ENCODE measurements at places on chromosomes 4 and X. TPM values are rescaled to one million over a fixed set of nuclear protein-coding genes. Genes with fewer than 3 reads are reported as not detected.

The CT45A10 gene
- not detected for total RNA-seq

The TMEM154 gene
- total RNA-seq = 13.2 TPM

The PRSS12 gene
- 4.1 TPM for total RNA-seq

The PPP2R3B gene
- 39.3 TPM for total RNA-seq

The PWWP3B gene
- total RNA-seq = 3.1 TPM

The GALNTL6 gene
- 0.67 TPM for total RNA-seq

The HMX1 gene
- not detected for total RNA-seq

DNA sequence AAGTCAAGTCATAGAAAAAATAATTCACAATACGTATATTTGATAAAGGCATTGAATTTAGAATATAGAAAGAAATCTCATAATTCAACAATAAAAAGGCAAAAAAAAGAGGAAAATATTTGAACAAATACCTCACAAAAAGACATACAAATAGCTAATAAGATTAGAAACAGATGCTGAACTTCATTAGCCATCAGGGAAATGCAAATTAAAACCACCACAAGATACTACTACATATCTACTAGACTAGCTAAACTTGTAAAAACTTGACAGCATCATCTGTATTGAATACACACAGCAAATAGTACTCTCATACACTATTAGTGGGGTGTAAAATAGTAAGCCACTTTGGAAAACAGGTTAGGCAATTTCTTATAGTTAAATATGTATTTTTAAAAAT lies 128.7 kb upstream of the TLL1 start:
- no peaks in the 10 kb centered on the region for H3K27me3 ChIP-seq
- no peaks in the 10 kb centered on the region for H3K4me1 ChIP-seq
- H3K27ac ChIP-seq = no peak overlapping the region

DNA sequence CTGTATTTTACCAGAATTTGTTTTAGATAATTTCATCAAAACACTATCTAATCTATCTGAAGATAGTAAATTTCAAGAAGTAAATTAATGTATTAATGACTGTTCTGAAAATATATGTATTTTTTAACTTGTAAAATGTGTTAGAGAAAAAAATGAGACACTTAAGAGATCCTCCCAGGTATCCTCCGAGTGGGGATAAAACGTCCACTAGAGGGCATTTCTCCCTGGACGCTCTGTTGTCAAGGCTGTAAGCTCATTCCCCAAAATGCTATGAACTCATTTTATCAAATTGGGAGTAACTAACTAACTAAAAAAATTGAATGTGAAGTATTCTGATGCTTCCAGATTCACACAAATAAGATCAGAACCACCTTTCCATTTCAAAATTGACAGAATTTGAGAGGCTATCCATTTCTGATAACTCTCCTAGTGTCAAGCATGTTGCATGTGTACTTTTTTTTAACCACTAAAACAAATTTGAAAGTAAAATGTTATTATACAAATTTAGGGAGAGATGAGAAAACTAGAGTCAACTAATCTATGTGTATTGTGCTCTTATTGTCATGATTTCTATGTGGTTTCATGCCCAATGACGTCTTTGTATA lies 337.3 kb upstream of the HS3ST1 start:
- H3K27ac ChIP-seq = no peak overlapping the region
- peak; percentile 21 for DNase-seq
- H3K27me3 ChIP-seq = no peaks in the 10 kb centered on the region

The NPNT gene
- total RNA-seq = 3.1 TPM

DNA sequence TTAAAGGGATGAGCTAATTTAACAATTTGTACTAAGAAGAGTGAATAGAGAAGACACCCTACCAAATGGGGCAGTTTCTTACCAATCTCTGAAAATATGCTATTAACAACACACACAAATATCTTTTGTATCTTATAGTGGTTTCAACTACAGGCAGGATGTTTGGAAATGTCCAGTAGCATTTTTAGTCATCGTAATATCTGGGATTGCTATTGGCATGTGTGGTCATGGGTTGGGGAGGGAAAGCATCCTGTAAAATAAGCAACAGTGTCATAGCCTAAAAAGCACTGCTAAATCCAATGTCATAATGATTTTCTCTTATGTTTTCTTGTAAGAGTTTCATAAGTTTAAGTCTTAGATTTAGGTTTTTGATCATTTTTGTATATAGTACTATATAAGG lies 29.3 kb upstream of the ABCG2 start:
- DNase-seq = no peak
- H3K4me3 ChIP-seq = no peak overlapping the region
- H3K4me1 ChIP-seq = no peaks in the 10 kb centered on the region
- H3K36me3 ChIP-seq = no peaks in the 10 kb centered on the region

DNA sequence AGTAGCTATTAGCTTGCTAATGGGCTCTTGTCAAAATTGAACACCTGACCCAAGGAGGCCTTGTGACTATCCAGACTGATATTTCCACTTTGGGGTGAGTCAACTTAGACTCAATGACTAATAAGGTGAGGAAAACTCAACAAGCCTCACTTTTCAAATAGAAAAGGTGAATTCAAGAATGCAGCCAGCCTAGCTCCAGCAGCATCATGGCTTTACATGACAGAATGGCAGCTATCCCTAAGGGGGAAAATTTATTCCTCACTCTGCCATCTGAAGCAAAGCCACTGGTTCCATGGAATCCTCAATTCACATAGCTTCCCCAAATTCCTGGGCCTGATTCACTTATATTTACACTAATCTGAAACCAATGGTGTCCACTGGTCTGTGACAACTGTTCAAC lies 29.1 kb upstream of the RAB9B start:
- H3K36me3 ChIP-seq = no peaks in the 10 kb centered on the region
- no peaks in the 10 kb centered on the region for H3K27me3 ChIP-seq
- no peak overlapping the region for H3K27ac ChIP-seq

The ETDA gene
- total RNA-seq = not detected

The GPR34 gene
- not detected for total RNA-seq

DNA sequence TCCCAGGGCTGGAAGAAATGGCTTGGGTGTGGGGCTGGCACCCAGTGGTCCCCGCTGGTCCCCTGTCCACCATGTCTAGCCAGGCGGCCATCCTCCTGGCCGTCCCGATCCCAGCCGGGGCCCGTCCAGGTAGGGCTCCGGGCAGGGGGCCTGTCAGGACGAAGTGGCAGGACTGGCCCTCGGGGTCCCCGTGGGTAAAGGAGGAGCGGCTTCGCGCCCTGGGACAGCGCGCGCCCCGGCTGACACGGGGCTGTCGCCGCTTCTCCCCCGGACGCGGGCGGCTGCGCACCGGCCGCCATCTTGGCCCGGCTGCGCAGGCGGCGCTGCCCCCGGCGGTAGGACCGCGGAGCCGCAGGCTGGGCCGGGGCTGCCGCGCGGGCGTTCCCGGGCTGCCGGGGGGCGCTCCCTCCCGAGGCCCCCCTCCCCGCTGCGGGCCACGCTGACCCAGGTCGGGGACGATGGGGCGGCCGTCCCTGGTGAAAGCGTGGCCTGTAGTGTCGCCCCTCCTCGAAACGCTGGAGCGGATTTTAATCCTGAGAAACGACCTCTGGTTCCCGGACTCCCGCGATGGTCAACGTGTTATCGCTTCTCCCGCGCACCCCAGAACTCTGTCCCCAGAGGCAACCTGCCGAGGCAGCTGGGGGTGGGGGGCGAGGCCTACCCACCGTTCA lies 60.4 kb upstream of the BCOR start:
- peaks cover 5% of the 10 kb centered on the region for H3K4me1 ChIP-seq
- DNase-seq = no peak

DNA sequence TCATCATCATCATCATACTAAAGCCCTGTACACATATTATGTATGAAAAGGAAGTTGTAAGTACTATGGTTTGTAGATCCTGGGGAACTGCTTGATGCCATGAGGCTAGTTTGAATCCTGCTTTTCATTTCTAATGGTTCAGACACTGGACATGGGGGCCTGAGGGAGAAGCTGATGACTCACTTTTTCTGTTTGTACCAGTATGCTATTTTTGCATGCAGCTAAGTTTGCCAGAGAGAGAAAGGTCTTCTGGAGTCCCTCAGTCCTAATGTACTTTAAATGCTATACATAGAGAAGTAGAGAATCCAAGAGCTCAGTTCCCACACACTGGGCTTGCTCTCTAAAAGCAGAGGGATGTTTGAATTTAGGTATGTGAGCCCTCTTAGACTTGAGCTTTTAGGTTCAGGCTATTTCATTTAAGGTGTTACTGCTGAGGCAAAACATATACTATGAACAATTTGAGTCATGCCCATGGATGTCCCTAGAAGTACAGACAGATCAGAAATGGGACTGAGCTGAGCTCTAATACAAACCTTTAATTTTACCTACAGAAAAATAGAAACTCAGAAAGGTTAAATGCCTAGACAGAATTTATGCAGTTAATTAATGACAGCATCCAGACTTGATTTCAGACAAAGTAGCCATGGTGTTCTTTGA lies 17.6 kb upstream of the HS3ST1 start:
- no peaks in the 10 kb centered on the region for H3K36me3 ChIP-seq
- peak; percentile 44 for DNase-seq
- no peak overlapping the region for H3K4me3 ChIP-seq
- no peaks in the 10 kb centered on the region for H3K4me1 ChIP-seq
- H3K27me3 ChIP-seq = no peaks in the 10 kb centered on the region

- DNase-seq = peak; percentile 14
- no peaks in the 10 kb centered on the region for H3K4me1 ChIP-seq
- H3K27ac ChIP-seq = no peak overlapping the region
- H3K4me3 ChIP-seq = no peak overlapping the region
Measured at GRCh38 chrX:2627272-2627867, 63.7 kb upstream of the CD99 start.

The MAGED4 gene
- total RNA-seq = 96.3 TPM

The SHOX gene
- not detected for total RNA-seq

The SPANXA1 gene
- total RNA-seq = not detected

The SSX2B gene
- total RNA-seq = not detected

The PDE5A gene
- 2.2 TPM for total RNA-seq

DNA sequence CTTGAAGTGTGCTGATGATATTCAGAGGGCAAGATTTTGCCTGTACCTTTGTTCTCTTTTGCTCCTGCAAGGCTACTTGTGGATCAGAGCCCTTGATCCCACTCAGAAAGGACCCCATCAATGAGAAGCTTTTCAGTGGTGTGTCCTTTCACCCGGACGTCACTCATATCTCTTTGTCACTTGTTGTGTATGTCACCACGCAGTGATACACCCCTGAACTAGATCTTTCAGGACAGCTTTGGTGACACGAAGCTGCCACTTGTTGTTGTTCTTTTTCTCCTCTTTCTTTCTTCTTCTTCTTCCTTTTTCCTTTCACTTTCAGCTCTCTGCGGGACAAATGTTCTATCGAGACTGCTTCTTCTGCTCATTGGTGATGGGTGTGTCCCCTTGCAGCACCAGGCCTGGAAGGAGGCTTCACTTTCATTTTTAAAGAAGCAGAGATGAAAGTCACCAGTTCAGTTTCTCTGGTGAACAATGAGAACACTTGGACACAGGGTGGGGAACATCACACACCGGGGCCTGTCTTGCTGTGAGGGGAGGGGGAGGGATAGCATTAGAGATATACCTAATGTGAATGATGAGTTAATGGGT lies 83.6 kb downstream of the NBDY start:
- H3K27ac ChIP-seq = no peak overlapping the region
- no peaks in the 10 kb centered on the region for H3K27me3 ChIP-seq
- H3K4me1 ChIP-seq = no peaks in the 10 kb centered on the region
- no peak for DNase-seq
- H3K4me3 ChIP-seq = no peak overlapping the region

The FRMD7 gene
- total RNA-seq = not detected

DNA sequence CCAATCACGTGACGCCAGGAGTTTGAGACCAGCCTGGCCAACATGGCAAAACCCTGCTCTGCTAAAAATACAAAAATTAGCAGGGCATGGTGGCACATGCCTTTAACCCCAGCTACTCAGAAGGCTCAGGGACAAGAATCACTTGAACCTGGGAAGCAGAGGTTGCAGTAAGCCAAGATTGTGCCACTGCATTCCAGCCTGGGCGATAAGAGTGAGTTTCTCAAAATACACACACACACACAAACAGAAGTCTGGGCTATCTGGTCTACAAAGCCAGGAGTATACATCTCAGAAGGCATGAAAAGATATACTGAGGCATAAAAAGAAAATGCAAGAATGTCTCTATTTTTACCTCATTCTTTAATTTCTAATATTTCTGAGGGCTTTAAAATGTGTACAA lies 11.3 kb downstream of the YTHDC1 start:
- H3K27me3 ChIP-seq = no peaks in the 10 kb centered on the region
- no peak for DNase-seq
- no peak overlapping the region for H3K27ac ChIP-seq
- H3K36me3 ChIP-seq = peaks cover 23% of the 10 kb centered on the region
- peaks cover 2% of the 10 kb centered on the region for H3K4me1 ChIP-seq

DNA sequence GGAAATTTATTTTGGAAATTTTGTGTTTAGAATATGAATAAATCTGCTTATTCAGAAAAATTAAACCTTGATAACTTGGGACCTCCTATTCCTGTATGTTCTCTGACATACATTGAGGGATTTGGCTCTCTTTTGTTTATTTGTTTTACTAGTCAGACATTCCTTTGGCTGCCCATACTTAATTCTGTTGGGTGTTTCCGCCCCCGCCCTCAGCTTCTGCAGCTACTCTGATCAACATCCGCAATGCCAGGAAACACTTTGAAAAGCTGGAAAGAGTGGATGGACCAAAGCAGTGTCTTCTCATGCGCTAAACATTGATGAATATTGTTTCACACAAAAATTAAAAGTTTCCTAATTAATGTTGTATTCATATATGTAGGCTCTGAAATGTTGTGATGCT lies 40.5 kb downstream of the RRAGB start:
- no peak overlapping the region for H3K27ac ChIP-seq
- H3K36me3 ChIP-seq = peaks cover 6% of the 10 kb centered on the region
- H3K4me3 ChIP-seq = no peak overlapping the region

DNA sequence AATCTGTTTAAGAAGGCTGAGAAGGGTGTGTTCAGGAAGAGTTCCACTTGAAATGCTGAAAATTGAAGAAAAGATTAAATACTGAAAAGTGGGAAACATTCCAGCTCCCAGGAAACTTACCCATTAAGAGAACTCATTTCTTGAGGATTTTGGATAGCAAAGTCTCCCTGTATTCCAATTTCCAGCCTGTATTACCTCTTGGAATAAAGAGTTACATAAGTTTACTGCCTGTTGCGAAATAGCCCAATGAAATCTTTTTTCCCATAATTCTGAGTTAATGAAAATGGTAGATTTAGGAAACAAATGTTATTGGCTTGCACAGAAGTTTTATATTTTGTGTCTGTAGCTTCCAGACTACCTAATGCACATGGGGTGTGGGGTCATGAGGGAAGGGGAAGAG lies 12.0 kb downstream of the NHSL2 start:
- no peaks in the 10 kb centered on the region for H3K36me3 ChIP-seq
- H3K4me3 ChIP-seq = no peak overlapping the region
- peaks cover 23% of the 10 kb centered on the region for H3K4me1 ChIP-seq
- no peak overlapping the region for H3K27ac ChIP-seq
- DNase-seq = no peak

GRCh38 chr4:158875026-158875425 lies 106.2 kb downstream of the FNIP2 start:
- DNase-seq = no peak
- no peak overlapping the region for H3K4me3 ChIP-seq
- H3K36me3 ChIP-seq = no peaks in the 10 kb centered on the region
- H3K27ac ChIP-seq = no peak overlapping the region
